ENCODE measurements at places on chromosomes 5 and 9.

DNA sequence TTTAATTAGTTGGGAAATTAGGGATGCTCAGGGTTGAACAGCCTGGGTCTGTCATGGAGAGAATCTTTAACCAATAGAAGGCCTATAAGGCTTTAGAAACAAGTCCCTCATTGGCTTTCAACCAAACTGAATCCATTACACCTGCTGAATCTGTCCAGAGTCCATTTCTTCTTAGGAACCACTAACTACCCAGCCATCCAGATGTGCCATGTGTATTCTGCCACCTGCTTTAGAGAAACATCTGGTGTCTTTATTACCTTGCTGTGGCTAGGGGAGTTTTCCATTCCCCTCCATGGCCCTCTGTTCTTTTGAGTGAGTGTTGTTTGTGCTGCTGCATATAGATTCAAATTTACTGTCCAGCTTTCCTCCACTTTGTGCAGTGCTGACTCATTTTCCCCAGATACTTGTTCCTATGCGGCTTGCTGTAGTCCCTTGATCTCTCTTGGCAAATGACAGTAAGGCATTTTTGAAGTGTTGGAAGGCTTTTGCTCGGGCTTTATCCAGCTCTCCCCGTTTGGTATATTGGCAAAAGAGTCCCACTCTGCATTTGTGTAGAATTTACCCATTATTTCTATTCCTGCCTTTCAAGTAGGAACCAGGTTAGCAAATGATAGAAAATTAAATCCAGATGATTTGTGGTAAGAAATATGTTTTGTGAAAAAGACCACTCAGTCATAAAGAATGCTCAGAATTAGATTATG is 54.6 kb downstream of the NLN start:
- DNase-seq = no peak

GRCh38 chr5:74056789-74057164 is 430.8 kb downstream of the ARHGEF28 start:
- DNase-seq = no peak

DNA sequence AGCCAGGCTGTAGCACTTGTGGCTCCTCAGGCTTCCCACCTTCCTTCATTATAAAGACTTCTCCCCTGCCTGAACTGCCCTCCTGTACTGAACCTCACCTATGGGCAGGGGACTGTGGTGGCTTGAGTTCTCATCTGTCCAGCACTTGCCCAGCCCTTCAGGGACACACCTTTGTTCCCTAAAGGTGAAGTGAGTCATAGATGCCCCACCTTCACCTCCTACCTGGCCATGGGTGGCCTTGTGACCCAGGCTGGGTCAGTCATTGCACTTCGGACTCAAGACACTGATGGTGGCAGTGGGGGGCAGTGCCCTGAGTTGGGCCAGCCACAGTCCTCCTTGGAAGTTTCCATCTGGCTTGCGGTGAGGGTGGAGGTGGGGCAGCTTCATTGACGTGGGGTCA is 26.1 kb upstream of the PSD2 start:
- DNase-seq = no peak

DNA sequence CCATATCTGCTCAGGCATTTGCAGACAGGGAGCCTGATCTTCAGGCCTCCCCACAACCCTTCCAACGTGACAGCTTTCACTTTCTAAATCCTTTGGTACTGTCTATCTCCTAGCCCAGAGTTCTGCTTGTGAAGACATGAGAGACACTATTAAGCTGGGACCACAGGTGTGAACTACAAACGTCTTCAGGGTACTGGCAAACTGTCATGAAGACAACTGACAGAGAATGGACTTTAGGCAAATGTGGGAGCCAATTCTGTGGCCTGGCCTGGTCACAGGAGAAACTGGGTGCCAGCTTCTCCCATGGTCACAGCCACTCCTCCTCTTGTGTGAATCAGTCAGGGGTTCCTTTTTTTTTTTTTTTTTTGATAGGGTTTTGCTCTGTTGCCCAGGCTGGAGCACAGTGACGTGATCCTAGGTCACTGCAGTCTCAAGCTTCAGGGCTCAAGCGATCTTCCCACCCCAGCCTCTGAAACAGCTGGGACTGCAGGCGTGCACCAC is 10.4 kb downstream of the TRIM14 start:
- no peak for DNase-seq

GRCh38 chr5:38104497-38105230 is 153.7 kb upstream of the EGFLAM start:
- no peak for DNase-seq

DNA sequence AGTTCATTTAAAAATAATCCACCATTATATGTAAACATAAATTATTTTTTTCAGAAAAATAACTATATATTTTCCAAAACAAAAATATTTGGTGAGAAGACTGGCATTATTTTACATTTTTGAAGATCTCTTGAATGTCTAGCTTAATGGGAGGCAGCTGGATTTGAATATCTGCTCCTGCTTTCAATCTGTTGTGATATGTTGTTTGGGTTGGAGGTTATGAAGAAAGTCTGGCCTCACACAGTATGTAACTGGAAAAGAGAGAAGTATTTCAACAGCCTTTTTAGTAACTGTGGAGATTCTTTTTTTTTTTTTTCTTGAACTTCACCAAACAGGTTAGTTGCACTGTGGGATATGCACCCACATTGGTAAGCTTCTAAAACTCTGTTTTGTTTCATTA is 84.7 kb upstream of the SLIT3 start:
- DNase-seq = no peak

DNA sequence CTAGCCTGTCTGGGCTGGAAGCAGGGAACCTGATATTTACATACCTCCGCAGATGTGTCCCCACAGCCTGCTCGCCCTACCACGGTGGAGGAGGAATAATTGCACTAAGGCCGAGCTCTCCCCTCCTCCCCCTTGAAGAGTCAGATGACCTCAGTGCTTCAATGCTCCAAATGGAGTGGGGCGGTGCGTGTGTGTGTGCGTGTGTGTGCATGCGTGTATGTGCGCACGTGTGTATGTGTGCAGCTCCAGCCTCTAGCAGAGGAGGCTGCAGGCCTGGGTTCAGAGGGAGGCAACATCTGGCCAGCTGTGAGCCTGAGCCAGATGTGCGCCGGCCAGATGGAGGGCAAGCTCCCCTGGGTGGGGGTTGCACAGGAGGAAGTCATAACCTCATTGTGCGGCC is 90.5 kb downstream of the NRG2 start:
- no peak for DNase-seq

DNA sequence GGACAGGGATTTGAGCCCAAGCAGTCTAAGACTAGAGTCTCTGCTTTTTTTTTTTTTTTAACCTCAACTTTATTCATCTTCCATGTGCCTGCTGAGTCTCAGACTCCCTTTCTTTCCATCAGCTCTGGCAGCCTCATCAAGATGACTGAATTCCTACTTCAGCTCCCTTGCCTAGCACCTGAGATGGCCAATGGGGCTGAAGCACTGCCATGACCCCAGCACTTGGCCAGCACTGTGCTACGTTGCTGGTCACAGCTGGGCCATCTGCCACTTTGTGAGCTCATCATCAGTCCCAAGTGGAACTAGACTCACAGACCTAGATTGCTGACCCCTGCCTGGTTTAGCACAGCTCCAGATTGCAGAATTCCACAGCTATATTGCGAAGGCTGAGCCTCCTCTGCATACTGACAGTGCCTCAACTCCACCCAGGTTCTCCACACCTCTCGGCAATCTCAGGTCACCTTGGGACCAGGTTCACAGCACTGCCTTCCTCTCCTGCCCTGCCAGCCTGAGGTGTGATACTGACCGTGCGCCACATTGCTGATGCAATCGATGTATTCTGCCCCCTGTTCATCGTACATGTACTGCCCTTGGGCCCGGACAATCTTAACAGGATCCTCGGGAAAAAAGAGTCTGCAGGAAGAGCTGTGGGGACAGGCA is 1.6 kb downstream of the PHYKPL start:
- no peak for DNase-seq

GRCh38 chr9:134168757-134169550 is 4.6 kb upstream of the RNU6ATAC start:
- no peak for DNase-seq

DNA sequence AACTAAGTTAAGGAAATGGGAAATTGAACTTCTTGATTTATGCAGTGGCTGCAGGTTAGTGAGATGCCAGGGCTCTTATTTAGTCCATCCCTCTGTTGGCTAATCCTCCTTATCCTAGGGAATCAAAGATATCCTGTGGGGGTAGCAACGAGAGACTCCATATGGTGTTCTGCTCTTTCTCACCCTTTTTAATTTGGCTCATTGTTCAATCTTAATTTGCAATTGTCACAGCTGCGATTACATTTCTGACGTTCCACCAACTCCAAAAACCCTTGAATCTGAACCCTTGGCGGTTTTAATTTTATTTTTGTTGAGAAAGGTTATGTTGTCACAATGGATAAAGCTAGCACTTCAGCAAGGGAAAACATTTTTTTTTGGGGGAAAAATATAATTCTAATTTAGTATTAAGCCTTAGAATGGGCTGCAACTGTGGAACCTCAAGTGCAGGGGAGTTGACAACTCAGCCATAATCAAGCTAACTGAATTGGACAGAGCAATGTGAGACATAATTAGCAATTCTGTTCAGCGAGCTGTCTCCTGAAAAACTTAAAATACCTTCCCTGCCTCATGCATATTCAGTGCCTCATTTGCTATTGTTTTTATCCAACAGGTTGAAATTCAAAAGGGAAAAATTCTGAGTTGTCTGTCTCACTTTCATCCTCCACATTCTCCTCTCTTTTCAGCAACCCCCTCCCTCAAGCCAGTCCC is 91.3 kb downstream of the MAT2B start:
- DNase-seq = no peak

DNA sequence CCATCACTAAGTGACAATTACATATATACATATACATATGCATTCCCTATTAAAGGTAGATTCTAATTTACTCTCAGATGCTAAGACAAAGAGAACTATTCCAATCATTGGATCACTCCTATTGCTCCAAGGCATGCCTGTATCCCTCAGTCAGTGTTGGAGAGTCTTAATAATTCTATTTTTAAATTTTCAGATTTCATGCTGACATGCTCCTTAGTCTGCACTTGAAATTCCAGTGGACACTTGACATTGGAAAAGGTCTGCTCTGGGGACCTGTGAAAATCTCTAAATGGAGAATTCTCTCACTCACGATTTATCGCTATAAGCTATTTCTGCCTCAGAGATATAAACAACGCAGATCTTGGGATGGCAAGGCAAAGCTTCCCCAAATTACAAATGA is 3.9 kb upstream of the FUBP3 start:
- no peak for DNase-seq

DNA sequence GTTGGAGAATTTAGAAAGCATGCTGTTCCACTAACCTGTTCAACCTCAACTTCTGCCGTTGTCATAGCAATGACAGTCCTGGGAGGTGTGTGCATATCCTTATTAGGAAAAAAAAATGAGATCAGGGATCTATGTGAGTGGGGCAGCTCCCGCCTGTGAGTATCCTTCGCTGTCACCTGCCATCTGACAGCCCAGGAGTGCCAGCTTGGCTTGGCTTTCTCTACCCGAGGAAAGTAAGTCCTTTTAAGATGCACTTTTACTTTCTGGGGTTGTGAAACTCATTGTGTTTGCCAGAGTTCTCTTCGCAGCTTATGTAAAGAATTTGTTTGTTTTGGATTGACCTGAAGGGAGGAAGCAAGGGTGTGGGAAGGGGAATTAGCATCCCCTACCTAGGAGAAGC is 21.8 kb downstream of the PCDHAC2 start:
- DNase-seq = no peak

GRCh38 chr5:103244398-103244797 is 14.2 kb upstream of the MACIR start:
- no peak for DNase-seq

GRCh38 chr5:148973455-148973854 is 89.4 kb downstream of the SH3TC2 start:
- DNase-seq = no peak

DNA sequence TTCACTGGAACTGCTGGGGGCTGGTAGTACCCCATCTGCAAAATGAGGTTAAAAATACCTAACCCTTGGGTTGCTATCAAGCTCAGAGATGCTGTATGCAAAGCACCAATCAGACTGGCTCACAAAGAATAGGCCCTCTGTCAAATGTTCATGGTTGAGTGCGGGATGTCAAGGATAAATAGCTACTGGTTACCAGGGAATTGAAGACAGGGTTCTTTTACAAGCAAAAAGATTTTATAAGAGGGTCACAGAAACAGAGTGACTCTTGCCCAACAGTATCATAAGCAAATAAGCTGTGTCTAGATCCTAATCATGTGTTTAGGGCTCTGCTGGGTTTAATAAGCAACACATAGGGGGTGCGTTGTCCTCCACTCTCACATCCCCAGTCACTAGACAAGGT is 11.9 kb downstream of the SYK start:
- DNase-seq = no peak

DNA sequence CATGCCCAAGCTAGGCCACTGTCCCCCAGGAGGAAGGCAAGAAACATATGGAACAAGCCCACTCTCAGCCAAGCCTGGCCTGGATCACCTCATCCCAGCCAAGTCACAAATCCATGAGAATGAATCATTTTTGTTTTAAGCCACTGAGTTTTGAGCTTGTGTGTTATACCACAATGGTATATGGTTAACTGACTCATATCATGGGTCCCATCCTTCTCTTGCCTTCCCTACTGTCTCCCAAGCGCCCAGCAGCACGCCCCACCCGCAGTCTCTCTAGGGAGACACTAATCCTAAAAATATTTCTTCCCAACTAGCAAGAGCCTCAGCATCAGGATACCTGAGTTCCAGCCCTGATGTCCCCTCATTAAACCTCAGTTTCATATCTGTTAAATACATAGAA is 248.1 kb downstream of the CDK5RAP2 start:
- no peak for DNase-seq

DNA sequence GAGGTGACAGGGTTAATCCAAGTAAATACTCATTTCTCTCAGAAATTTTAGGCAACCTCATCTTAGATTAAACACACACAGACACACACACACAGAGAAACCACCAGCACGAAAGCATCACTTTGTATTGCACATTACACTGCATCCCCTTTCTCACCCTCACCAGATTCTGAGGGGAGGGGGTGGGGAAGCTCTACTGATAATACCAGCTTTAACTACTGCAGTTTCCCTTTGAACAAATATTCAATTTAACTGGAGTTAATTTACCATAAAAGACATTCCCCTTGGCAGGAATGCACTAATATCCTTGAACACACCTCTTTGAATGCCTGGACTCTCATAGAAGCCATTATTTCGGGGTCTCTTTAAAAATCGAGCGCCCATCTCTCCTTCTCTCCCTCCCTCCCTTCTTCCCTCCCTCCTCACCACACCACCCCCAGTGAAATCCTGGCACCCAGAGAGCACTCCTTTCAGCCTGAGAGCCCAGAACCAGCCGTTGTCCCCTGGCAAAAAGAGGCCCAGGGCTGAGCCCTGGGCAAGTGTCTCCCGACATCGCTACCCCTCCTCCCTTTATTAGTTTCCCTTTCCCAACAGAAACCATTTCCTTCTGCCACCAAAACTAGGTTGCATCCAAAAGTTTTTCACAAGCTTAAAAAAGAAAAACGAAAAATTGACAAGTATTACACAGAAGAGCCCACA is 2.8 kb upstream of the NFIB start:
- no peak for DNase-seq

All from stimulated activated CD4-positive, alpha-beta T cell treated with anti-CD3 and anti-CD28 coated beads, TNF-alpha, amount 100 ng/mL, for 48 hours (primary cell).